ENCODE measurements at places on chromosomes 16 and 17.

DNA sequence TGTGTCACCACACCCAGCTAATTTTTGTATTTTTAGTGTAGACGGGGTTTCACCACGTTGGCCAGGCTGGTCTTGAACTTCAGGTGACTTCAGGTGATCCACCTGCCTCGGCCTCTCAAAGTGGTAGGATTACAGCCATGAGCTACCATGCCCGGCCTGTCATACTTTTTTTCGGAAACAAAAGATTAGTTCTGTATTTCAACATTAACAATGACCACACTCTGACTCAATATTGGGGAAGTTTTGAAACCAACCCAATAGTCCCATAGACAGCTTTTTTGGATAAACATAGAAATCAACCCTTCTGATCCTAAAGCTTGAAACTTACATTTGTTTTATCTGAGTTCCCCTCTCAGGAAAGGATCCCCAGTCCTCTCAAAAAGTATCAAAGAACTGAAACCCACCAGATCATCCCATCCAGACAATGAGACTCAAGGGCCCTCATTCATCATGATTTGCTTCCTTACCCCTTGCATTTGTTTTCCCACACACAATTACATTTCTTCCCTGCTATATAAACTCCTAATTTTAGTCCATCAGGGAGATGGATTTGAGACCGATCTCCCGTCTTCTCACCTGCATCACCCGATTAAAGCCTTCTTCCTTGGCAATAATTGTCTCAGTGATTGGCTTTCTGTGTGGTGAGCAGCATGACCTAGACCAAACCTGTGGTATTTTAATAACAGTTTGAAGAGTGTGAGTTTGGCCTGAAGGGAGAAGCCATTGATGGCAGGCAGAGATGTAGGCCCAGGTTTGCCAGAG, 7.2 kb upstream of the AGRP start:
- DNase-seq, result no peak

- no peak for DNase-seq
Measured at GRCh38 chr16:15856901-15857698, at the start of gene MYH11. Gene MYH11, minus strand, starts transcription at chr16:15857028. Its CDS starts 18,776 bp downstream, at chr16:15838252.

- DNase-seq, result no peak
Measured at GRCh38 chr17:7997186-7997585, 5.2 kb upstream of the GUCY2D start.

GRCh38 chr16:57278494-57278893, 6.0 kb downstream of the PLLP start:
- DNase-seq, result no peak

DNA sequence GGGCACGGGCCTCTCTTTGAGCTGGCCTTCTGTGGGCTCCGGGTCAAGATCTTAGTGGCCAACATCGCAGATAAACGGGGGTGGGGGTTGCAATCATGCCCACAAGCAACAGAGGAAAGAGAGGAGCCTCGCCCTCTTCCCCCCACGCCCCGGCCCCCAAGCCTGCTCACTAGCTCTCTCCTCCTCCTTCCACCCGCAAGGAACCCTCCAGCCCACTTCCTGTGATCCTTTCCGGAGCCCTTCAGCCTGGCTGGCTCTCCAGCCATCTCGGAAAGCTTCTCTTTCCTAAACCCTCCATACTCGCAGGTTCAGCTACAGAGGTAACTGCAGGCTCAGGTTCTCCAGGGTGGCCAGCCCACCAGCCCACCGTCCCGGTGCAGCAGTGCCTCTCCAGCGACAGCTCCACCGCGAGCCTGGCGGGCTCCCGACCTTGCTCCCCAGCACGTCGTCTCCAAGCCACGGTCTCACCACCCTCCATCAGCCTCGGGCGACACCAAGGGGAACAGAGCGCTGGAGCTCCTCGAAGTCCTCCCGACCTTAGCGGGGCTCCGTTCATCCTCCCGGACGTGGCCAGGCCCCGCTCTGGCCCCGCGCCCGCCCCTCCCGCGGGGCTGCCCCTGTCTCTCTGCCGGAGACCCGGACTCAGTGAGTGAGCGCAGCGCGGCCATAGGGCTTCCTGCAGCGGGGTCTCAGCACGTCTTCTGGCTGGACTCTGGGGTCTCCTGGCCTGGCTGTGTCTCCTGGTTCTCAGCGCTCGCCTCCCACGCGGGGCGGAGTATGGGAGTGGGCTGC, 12.9 kb upstream of the ODF4 start:
- no peak for DNase-seq

DNA sequence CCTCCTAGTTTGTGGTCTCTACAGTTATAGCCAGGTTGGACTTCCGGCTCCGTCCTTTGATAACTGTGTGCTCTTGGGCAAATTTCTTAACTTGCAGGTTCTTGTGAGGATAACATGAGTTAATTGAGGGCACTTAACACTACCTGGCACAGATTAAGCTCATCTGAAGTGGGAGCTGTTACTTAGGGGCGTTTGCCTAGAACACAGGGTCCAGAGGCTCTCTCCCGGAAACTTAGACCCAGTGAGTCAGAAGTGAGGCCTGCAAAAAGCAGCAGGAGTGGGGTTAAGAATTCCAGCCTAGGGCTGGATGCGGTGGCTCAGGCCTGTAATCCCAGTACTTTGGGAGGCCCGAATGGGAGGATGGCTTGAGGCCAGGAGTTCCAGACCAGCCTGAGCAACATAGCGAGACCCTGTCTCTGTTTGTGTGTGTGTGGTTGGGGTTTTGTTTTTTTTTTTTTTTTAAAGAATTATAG, 1.4 kb downstream of the MVP start:
- no peak for DNase-seq

DNA sequence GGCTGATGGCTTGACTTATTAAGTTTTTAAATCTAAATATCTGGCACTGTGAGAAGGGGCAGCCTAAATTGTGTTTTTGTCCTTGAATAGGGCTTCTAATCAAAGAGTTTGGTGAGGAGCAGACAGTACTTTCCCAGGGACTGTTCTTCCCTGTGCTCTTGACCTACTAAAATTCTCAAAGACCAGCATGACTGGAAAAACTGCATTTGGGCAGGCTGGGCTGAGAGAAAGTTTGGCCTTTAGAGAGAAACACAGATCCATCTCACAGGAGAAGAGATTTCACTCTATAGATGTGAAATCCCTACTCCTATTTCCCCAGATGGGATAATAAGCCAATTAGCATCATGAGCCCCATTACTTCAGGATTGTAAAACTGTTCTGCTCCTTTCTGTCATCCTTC, 7.3 kb downstream of the PCTP start:
- DNase-seq, result no peak

GRCh38 chr16:61564716-61565115, 471.5 kb downstream of the CDH8 start:
- DNase-seq, result no peak

GRCh38 chr16:71796501-71797097, 12.0 kb downstream of the AP1G1 start:
- DNase-seq, result no peak

- DNase-seq, result no peak
Measured at GRCh38 chr17:7045492-7046126, 1.7 kb upstream of the SLC16A11 start.

DNA sequence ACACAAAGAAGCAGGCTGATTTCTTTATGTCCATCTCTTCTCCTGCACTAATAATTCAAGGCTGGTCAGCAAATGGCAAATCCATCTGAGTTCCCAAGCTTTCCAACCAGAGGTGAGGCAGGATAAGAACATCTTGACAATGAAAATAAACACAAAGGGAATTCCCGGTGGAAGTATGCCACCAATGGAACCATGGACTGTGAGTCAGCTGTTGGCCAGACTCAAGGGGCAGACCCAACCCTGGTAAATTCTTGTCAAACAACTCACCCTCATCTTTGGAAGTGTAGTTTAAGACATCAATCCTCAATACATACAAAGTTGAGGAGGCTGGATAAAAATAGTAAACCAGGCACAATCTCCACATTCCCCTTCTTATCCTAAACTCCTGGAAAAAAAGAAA, 74.3 kb upstream of the CES5A start:
- DNase-seq, result no peak

DNA sequence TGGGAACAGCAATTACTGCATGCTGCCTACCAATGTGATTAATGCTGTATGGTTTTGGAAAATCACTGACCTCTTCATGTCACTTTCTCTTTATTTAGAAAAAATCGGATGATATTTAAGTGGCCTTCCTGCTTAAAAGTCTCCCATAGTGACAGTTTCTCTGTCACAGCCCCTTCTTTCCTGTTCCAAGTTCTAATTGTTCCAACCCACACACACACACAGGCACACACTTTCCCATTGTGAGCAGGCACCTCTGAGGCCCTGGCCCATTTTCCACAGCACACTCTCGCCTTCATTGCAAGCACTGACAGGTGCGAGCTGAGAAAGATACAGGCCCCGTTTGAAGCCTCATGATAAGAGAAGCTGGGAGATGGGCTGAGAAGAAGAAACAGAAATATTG, 505.9 kb downstream of the HS3ST4 start:
- no peak for DNase-seq

DNA sequence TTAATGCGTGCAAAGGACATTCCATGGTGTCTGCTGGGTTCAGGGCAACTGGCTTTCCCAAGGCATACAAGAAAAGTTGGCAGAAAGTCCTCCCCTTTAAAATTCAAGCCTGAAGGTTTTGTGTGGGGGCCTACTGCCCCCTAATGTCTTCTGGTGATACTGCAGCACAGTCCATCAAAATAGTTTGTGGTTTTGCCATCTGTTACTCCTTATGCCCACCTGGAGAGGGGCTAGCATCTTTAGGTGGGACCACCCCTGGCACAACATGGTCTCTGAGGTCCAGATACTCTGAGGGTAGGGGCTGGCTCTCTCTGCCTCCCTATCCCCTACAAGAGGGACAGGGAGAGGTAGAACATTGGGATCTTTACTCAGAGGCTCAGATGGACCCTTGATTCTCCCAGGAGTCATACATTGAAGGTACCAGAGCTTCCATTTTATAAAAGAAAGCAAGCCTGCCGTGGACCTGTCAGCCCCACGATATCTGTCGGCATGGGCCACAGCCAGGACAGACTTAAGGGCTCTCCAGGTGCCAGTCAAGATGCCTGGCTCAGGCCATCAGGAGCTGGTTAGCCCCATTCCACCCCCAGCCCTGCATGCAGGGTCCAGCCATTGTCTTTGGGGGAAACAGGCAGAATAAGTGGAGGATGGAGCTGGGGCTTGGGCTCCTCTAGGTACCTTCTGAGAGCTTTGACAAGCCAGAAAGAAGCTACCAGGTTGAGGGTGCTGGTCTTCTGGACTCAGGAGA, 6.3 kb downstream of the ESRP2 start:
- no peak for DNase-seq

- no peak for DNase-seq
Measured at GRCh38 chr17:76541739-76542454, 2.1 kb downstream of the PRCD start.

GRCh38 chr17:79974566-79975497, 60.8 kb downstream of the TBC1D16 start:
- no peak for DNase-seq

GRCh38 chr16:6560306-6561100, 772.1 kb upstream of the RBFOX1 start:
- no peak for DNase-seq

- no peak for DNase-seq
Measured at GRCh38 chr16:61210076-61210475, 826.2 kb downstream of the CDH8 start.

DNA sequence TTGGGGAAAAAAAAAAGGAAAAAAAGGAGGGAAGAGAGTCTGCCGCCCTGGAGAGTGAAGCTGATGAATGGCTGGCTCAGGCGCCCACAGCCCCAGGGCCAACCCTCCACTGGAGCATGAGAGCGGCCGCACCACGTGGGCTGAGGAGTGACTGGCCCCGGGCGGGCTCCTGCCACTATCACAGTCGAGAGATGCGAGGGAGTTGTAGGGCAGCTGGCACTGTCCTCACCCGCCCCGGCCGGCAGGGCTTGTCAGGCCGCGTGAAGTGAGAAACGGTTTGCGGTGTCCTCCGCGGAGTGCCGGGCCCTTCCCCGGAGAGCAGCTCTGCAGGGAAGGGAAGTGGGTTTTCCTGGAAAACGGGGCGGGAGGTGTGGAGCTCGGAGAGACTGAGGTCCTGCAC, 45.9 kb downstream of the JPH3 start:
- DNase-seq, result no peak

GRCh38 chr17:29257756-29258155, 11.1 kb downstream of the CRYBA1 start:
- no peak for DNase-seq

DNA sequence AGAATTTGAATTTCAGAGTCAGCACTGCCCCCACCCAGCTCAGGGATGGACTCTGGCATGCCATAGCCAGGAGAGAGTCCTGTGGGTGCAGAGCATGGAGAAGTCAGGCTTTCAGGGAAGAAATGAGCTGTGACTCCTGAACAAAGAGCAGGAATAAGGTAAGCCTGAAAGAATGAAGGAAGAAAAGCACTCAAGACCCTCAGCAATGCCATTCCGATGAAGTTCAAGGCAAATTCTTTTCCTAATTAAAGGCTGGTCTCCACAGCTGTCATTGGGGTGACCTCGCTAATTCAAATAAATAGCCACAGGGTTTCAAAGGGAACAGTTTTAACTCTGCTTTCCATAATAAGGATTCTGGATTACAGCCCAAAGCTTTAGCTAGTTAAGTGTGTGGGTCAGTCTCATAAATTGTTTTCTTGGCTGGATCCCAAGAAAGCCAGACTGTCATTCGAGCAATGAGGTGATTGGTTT, 31.7 kb downstream of the TOM1L2 start:
- no peak for DNase-seq

GRCh38 chr16:633336-634050, 2.6 kb downstream of the METTL26 start:
- no peak for DNase-seq

- DNase-seq, result no peak
Measured at GRCh38 chr17:48597528-48597777, 3.9 kb upstream of the HOXB5 start.

DNA sequence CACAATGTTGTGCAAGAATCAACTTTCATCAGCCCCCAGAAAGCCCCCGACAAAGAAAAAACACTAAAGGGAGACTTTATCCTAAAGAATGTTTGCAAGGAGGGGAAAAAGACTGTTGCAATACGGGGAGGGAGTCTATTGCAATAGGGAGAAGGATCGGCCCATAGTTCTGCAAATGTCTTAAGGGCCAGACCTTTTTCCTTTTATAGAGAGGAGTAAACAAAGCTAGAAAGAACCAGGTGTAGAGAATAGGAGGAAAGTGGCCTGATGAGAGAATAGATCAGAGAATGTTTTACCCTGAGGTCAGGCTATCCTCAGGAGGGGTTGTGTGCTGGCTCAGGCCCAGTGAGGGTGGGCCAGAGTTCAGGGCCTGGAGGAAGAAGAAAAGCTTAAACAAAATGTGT, 8.7 kb upstream of the CAVIN1 start:
- no peak for DNase-seq

GRCh38 chr17:4859816-4860625, 26.9 kb downstream of the MINK1 start:
- DNase-seq, result no peak

GRCh38 chr17:27980043-27980442, 62.4 kb upstream of the NLK start:
- no peak for DNase-seq
